Activated CD4-positive, alpha-beta memory T cell treated with anti-CD3 and anti-CD28 coated beads for 36 hours (primary cell): ENCODE measurements at places on chromosomes 16 and 17.
A peak's percentile ranks its signal among the peaks of the same experiment; 100 is the strongest.

DNA sequence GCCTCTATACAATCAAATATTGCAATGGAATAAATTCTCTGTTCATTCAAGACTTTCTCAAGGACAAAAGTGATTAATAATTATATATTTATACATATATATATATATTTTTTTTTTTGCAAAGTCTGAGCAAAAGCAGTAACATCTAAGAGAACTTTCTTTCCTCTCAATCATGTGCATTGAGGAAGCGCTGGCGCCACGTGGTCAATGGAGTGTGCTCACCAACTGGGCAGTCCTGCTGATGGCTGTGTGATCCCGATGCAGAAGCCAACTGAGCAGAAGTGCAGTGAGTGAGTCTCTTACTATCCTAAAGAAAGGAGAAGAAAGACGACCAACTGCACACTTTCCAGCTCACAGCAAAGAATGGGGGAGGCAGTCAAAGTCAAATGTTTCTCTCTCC is 37.2 kb upstream of the ULK2 start:
- DNase-seq: no peak

GRCh38 chr16:17408955-17409441 is 61.8 kb downstream of the XYLT1 start:
- no peak for DNase-seq

DNA sequence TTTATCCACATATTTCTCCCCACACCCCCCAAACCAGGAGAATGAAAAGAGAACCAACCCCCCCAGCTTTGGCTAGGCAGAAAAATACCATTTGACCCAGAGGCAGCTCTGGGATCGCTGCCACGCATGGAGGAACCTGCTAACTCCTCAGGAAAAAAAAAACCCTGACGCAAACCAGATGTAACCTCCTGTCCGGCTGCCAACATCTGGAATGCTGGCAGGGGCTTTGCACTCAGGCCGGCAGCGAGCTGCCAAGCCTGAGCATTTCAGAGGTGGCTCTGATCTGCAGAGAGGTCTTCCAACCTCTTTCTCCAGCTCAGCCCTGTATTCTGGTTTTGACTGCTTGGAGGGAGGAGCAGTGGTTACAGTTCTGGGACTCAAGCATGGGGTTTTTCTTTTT is 8.2 kb downstream of the IGFBP4 start:
- DNase-seq: no peak

DNA sequence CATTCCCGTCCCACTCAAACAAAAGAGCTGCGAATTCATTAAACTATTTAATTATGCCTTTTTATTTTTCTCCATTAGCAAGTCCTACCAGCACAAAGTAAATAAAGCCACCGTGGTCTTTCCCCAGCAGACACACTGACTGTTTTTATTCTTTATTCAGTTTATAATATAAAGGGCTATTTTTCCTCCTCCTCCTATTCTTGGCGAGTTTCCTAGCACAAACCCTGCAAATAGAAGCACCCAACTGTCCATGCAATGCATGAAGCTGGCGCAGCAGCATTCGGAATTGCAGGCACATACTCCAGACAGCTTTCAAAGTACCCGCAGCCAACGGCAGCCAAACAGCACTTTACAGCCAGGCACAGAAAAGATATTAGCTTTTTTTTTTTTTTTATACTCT is 583.4 kb upstream of the PSMD7 start:
- no peak for DNase-seq

DNA sequence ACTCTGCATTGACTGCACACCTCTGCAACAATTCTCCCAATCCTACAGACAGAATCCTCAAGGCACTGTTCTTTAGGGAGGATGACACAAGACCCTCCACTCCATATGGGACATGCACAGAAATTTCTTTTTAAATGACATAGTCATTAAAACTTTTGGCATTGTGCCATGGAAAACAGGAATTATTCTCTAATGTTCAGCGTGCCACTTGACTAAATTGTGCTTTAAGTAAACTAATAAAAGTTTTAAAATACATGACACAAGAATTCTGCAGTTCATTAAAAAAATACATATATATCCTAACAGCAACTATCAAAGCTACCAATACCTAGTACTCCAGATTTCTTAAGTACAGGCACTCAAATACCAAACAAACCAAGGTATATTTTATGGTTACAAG is 16.0 kb downstream of the CEP112 start:
- DNase-seq: no peak

DNA sequence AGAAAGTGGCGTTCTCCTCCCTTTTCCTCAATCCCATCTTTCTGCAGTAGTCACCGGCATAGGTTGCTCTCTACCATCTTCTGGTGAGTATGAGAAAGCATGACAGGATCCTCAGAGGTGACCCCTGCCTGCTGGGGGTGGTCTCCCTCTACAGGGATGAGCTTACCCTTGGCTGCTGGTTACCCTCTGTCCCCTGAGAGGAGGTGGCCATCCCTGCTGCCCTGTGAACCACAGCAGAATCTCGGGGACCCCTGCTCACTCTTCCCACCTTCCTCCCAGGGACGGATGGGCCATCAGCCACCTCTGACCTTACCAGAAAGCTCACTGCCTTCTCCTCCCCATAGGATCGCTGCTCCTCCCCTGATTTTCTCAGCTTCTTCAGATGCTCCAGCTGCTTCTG is 7.8 kb downstream of the MEFV start:
- DNase-seq: no peak

GRCh38 chr17:2749784-2750181 is 331 bp upstream of the CCDC92B start:
- DNase-seq: peak; percentile 80

DNA sequence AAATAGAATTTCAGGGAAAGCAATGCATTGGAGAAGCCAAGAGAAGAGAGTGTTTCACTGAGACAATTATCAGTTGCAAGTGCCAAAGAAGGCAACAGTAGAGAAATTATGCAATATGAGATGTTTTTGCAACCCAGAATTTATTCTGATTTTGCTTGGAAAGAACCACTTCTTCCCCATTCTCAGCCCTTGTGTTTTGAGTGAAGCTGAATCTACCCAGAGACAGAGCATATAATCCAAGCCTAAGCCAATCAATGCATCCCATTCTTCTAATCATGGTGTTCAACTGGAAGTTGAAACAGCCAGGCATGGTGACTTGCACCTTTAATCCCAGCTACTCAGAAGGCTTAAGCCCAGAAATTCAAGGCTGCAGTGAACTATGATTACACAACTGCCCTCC is 6.9 kb upstream of the SCNN1G start:
- no peak for DNase-seq

DNA sequence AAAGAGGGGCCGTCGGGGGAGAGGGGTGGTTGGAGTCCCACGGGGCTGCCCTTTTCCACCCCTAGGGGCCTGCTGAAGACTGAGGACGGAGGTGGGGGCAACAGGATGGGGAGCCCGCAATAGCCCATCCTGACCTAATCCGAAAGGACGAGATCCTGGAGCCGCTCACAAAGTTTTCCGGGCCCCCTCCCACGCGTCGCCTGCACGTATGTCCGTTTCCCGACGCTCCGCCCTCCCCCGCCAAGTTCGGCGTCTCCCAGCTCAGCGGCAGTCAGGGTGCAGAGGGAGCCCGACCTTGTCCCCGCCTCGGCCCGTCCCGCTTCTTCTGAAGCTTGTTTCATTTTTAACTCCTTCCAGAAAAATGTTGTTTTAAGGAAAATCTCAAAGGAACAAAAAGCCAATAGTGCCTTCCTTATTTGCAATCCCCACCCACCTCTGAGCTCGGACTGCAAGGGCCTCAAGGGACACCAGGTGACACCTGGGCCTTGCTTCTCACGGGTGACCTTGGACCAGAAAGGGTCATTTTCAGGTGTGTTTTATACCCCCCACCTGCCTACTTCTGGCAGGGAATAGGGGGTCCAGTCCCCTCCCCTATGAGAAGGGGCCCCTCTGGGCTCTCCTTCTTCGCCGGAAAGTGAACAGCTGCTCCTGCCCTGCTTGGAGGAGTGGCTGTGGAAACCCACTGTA is 3.4 kb upstream of the ZNF423 start:
- peak; percentile 25 for DNase-seq

DNA sequence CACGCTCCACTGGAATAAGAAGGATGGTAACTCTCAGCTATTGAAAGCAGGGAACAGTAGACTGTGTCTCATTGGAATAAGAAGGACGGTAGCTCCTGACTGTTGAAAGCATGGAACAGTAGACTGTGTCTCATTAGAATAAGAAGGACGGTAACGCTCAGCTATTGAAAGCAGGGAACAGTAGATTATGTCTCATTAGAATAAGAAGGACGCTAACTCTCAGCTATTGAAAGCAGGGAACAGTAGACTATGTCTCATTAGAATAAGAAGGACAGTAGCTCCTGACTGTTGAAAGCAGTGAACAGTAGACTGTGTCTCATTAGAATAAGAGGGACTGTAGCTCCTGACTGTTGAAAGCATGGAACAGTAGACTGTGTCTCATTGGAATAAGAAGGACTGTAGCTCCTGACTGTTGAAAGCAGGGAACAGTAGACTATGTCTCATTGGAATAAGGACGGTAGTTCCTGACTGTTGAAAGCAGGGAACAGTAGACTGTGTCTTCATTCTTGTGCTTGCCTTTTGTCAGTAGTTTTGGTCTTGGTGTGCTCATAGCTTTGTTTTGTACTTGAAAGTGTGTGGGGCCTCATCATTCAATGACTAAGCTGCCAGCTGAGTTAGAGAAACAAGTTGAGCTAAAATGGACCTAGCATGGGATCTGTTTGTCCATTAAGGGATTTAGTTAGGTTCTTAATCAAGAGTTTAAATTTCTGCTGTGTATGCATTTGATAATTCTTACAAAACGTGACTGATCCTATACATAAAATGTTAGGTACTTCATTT is 58.5 kb downstream of the BANP start:
- DNase-seq: no peak

GRCh38 chr17:76178124-76178523 is 37.1 kb upstream of the FOXJ1 start:
- no peak for DNase-seq

GRCh38 chr16:31618130-31618529 is 90.4 kb downstream of the AHSP start:
- no peak for DNase-seq

- no peak for DNase-seq
These were observed 16.7 kb downstream of the C17orf100 start for GRCh38 chr17:6668219-6668618.

GRCh38 chr17:63946440-63947363 is 14.6 kb upstream of the CD79B start:
- DNase-seq: peak; percentile 77

DNA sequence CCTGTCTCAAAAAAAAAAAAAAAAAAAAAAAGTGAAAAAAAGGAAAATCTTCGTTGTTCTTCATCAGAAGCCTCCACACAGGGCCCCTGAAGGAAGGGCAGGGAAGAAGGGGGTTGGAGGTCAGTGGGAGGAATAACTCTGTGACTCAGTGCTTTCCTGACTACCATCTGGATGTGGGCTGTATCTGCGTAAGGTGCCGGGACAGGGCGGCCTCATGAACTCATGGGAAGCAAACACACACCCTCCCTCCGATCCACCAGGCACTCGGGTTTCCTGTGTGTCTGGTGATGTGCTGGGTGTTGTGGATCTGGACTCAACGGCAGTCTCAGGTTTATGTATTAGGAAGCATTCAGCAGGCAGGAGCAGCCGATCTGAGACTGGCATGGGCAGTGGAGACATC is 691.6 kb downstream of the WWOX start:
- DNase-seq: peak; percentile 61

GRCh38 chr17:2029911-2030778 is at the start of gene DPH1:
DPH1 (plus strand) TSS chr17:2030153; CDS start chr17:2030170, 17 bp downstream.
- DNase-seq: peak; percentile 92

GRCh38 chr16:16136588-16136987 is 86.7 kb downstream of the ABCC6 start:
- DNase-seq: no peak

GRCh38 chr16:85445064-85445778 is 167.9 kb upstream of the GSE1 start:
- no peak for DNase-seq

GRCh38 chr16:11396241-11397048 is 51.2 kb downstream of the RMI2 start:
- peak; percentile 76 for DNase-seq

DNA sequence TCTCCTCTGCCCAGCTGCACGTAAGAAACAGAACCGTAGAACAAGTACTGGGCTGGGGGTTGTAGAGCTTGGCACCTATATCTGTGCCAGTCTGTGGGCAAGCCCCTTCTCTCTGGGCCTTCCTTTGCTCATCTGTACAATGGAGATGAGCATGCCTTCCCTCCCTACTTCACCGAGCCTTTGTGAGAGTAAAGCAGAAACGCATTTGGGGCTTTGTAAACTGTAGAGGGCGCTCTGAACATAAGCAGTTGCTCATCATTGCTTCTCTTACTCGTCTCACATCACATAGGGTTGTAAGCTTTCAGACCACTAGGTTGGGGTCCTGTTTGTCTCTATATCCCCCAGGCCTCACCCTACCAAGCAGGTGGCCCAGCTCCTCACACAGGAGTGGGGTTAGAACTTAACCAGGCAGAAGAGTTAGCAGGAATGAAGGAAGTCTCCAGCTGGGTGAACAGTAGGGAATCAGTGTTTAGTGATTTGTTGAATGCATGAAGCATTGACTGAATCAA is 15.1 kb downstream of the SAMD14 start:
- DNase-seq: peak; percentile 53

- DNase-seq: no peak
These were observed 16.8 kb upstream of the ATF7IP2 start for GRCh38 chr16:10368969-10369551.

GRCh38 chr17:72617557-72617956 is 474.9 kb downstream of the SLC39A11 start:
- DNase-seq: no peak

GRCh38 chr17:79982986-79983385 is 52.7 kb downstream of the TBC1D16 start:
- DNase-seq: no peak

- DNase-seq: no peak
These were observed 58.1 kb downstream of the CYB5B start for GRCh38 chr16:69482410-69482991.

DNA sequence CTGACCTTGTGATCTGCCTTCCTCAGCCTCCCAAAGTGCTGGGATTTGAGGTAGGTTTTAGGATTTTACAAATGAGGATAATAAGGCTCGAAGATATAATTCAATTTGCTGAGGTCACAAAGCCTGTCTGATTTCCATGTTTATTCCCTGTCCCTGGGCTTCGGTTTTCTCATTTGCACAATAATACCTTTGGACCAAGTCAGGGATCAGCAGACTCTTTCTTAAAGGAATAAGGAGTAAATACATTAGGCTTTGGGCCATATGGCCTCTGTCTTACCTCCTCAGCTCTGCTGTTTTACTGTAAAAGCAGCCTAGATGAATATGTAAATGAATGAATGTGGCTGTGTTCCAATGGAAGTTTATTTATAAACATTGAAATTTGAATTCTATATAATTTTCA is 442.8 kb downstream of the HS3ST4 start:
- DNase-seq: no peak

DNA sequence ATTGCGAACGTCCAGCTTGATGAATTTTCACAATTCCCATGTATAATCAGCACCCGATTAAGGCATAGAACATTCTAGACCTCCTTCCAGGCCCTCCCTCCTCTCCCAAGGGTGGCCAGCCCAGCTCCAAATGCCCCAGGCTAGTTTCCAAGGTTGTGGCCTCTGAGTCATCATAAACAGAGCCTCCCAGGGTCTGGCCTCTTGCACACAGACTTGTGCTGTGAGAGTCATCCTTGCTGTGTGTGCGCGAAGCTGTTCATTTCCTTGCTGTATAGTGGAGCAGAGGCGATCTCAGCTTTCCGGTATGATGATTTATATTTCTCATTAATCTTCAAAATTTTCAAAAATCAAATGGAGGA is 20.5 kb upstream of the JPH3 start:
- no peak for DNase-seq

- DNase-seq: no peak
These were observed 1.3 kb downstream of the BICDL2 start for GRCh38 chr16:3035289-3035971.

- no peak for DNase-seq
These were observed 6.8 kb upstream of the GFAP start for GRCh38 chr17:44922136-44922535.

- no peak for DNase-seq
These were observed 11.3 kb upstream of the PDXDC1 start for GRCh38 chr16:14963281-14964173.
